ENCODE measurements at places on chromosomes 3 and 15. TPM values are rescaled to one million over a fixed set of nuclear protein-coding genes. Genes with fewer than 3 reads are reported as not detected.

- DNase-seq = no peak
Measured at GRCh38 chr15:34650177-34650576, 66.7 kb upstream of the GOLGA8B start.

GRCh38 chr3:192435241-192435640 is 292.1 kb downstream of the FGF12 start:
- no peak for DNase-seq

- no peak for DNase-seq
Measured at GRCh38 chr15:55586808-55587207, 1.3 kb downstream of the PYGO1 start.

The CHRM5 gene
- total RNA-seq = not detected

The GP9 gene
- not detected for total RNA-seq

DNA sequence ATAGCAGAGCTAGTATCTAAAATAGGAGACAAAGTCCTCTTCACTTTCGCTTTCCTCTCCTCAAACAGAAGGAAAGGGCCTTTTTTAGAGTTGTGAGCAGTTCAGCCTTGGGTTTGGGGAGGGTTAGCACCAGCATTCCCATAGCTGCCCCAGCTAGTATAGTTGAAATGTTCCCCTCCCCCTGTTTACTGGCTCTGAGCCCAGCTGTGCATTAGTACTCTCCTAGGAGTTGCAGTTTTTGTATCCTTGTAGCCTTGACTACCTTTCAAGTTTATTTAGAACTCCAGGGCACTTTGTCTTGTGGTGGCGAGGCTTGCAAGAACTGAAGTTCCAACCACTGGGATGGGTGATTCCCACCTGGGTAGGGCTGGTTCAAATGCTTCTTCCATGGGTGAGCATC is 245.1 kb upstream of the NAALADL2 start:
- DNase-seq = no peak

GRCh38 chr15:38164507-38164906 is 88.1 kb upstream of the SPRED1 start:
- DNase-seq = no peak

DNA sequence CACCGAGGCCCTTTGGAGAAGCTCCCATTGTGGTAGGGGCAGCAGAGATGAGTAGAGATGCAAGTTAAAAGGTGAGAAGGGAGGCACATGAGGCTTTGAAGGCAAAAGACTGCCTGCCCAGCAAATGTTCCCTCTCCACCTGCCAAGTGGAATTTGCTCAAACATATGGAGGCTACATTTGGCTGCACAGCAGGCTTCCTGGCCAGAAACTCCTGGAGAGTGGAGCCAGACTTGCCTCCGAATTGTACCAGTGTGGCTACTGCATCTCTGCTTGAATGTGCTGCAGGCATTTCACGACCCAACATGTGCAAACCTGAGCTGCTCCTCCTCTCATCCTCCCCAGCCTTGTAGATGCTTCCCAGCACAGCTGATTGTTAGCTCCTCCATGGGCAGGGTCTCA is 229.2 kb downstream of the ZNF621 start:
- no peak for DNase-seq

DNA sequence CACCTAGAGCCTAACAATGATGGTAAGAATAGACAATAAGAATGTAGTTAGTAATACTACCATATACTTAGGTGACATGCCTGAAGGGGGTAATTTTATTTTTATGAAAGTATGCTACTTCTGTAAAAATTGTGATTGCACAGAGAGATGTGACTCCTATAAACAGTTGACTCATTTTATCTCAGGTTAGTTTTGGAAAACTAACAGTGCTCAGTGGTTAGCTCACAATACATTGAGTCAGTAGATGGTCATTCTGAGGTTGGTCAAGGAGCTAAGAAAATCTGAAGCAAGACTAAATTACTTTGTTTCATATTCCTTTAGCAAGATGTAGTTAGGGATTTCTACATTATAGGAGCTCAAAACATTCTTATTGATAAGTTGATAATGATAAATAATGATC is 271.0 kb downstream of the EDEM1 start:
- DNase-seq = no peak

The XCR1 gene
- not detected for total RNA-seq

- DNase-seq = no peak
Measured at GRCh38 chr3:131735116-131735515, 232.3 kb upstream of the MRPL3 start.

DNA sequence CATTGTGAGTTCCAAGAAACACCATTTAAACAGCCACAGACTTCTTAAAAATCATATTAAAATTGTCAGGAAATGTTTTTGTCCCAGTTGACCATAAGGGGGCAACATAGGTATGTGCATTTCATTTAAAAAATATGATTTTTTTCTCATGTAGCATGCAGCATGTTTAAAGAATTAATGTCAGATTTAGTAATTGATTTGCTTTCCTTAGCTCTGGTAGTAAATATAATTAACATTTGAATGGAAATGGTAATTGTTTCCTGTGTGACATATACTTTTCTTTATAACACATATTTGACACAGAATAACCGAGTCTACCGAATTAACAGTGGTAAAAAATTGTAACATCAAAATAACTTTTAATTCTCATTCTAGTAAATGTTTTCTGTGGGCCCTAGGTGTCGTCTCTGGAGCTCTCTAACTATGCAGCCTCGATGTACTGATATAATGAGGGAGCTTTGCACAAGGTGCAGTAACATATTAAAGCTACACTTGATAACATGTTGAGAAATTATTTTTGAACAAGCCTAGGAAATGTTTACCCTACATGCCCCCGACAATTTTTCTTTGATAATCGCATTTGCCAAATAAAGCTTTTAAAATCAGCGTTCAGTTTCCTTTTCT is 34.9 kb downstream of the NXPE3 start:
- DNase-seq = no peak

GRCh38 chr3:122985539-122985938 is 42.0 kb downstream of the SEMA5B start:
- no peak for DNase-seq

The ZSCAN2 gene
- total RNA-seq = 12.9 TPM

- no peak for DNase-seq
Measured at GRCh38 chr3:150376001-150376848, 31.9 kb upstream of the TSC22D2 start.

DNA sequence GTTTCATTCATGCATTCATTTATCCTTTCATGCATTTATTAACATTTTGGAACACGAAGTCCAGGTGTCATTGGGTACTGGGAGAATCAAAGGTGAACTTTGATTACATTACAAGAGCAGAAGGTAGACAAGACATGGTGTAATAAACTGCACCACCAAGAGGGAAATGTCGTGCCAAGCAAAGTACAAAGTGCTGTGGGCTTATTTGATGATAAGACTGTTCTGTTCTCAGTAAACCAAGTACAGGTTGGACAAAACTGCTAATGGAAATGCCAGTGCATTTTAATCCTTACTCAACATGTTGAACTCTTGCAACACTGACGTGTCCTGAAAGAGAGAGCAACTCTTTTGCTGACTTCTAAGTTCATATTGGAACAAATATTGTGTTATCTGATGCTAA is 69.4 kb downstream of the MME start:
- DNase-seq = no peak

DNA sequence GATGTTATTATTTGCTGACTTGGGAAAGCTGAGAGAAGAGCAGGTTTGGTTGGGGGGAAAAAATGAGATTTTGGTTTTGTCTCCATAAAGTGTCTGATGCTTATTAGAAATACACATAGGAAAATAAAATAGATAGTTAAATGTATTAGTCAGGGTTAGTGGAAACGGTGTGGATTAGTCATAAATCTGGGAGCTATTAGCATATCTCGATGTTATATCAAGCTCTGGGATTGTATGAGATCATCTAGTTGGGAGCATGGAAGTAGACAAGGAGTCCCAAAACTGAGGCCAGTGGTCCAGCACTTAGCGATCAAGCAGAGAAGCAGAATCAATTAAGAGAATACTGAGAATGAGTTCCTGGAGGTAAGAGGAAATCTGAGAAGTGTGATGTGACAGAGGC is 845.5 kb downstream of the ROBO2 start:
- no peak for DNase-seq

DNA sequence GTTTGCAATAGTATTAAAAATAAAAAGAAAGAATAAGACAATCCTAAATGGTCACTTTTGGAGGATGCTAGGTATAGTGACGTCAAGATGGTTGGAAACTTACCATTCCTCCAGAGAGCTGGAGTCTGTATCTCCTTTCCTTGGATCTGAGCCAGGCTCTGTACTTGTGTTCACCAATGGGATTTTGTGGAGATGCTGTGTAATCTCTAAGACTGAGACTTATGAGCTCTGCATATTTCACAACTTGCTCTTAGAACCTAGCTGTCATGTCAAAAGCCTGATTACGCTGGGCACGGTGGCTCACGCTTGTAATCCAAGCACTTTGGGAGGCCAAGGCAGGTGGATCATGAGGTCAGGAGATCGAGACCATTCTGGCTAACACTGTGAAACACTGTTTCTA is 126.8 kb upstream of the CLSTN2 start:
- no peak for DNase-seq

DNA sequence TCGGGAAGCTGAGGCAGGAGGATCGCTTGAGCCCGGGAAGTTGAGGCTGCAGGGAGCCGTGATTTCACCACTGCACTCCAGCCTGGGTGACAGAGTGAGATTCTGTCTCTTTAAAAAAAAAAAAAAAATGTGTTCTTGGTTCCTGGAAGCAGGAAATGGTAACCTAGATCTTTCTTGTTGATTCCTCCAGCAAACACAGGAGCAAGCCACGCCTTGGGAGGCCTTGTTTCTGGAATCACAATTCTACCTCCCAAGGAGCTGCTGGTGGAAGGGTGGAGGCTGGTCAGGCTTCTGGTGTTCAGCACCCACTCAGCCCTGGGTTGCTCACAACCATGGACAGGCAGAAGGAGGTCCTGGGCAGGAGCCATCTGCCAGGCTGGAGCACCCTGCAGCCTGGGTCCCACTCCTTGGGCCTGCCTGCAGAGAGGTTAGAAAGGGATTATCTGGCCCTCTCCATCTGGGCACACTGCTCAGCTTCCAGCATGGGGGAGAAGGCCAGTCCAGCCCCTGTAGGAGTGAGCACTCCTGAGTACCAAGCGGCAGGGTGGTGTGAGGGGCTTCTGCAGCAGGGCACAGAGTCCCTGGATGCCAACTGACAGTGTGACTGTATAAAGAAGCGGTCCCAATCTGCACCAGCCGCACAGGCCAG is 65.6 kb downstream of the ABTB1 start:
- DNase-seq = no peak

The GXYLT2 gene
- total RNA-seq = not detected

DNA sequence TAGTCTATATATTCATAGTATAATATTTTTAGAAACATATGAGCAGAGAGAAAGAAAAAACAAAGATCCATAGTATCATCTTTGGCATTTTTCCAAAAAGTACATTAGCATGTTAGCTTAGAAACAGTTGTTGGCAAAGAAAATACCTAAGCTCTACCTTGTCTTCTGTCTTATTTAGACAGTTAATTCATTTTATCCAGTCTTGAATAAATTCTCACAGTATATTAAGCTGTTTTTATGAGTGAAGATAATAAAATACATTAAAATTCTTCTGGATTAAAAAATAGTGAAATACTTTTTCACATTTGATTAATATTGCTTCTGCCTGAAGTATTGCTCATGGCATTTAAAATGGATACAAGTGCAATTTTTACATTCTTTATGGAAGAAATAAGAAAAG is 145.2 kb downstream of the ZIC1 start:
- DNase-seq = no peak

GRCh38 chr3:128078875-128079274 is 26.6 kb downstream of the SEC61A1 start:
- no peak for DNase-seq

DNA sequence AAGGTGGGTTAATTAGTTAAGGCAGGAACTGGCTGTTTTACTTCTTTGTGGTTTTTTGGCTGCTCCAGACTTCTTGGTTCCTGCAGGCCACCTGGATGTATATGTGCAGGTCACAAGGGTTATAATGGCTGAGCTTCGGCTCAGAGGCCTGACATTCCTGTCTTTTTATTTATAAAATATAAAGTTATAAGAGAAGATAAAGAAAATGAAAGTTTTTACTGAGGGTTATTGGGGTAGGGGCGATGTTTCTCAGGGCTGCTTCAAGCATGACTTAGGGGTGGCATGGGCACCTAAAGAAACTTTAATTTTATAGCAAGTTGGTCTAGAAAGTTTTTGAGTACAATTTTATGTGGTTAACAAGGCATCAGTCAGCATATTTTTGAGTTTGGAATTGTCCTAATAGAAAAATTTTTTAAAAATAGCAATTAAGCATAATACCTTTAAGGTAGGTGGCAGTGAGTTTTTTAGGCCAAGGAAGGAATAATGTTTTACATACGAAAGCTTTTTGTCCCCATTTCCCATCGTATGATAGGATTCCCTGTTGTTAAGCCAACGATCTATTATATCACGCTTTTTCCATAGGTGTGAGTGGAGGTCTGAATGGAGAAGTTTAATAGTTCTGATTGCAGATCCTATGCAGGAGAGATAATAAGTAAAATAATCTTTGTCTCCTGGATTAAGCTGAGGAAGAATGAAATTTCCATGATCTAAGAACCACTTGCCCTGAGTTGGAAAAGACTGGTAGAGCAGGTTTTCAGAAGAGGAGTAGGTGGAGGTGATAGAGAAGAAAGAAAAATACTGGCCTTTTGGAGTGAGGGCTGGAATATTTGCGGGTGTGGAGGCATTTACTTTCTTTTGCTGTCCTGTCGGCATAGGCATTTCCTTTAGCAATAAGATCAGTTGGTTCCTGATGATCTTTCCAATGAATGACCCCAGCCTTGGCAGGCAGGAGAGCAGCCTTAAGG is 10.1 kb downstream of the STRIT1 start:
- DNase-seq = no peak

The CCR3 gene
- 1.4 TPM for total RNA-seq

The DPPA2 gene
- total RNA-seq = not detected

DNA sequence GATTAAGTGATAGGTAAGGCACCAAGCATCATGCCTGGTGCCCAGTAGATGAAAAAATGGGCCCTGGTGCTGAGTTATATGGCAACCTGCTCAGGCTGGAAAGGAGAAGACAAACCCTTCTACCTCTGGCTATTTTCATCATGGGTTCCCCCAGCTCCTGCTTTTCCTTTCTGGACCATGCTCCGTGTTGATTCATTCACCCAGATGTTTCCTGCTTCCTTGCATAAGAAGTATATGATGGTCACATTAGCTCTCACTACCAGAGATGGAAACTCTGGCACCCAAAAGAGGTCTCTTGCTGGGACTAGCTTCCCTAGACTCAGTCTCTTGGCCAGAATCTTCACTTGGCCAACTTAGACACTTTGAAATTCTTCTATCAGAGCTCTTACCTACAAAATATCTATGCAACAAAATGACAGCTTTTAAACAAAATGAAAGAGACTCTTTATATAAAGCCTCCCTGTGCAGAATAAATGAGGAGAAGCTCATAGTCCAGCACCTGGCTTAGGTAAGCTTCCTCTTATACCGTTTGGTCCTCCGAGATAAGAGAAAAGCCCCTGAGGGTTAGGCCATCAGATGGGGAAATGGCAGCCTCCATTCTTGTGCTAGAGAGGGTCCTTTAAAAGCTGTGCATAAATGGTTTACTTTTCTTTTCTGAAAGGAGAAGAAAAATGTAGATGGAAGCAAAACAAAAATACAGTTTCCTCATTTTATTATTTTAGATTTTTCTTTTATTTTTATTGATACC is 46.8 kb upstream of the MCF2L2 start:
- peak; percentile 19 for DNase-seq

- peak; percentile 58 for DNase-seq
Measured at GRCh38 chr3:52721002-52721729, 15.3 kb downstream of the SPCS1 start.

GRCh38 chr3:11906407-11906806 is 59.7 kb upstream of the TAMM41 start:
- no peak for DNase-seq

- DNase-seq = no peak
Measured at GRCh38 chr3:52333869-52334557, 17.9 kb downstream of the DNAH1 start.

The ZBTB20 gene
- total RNA-seq = 5.6 TPM

The HYAL1 gene
- 0.14 TPM for total RNA-seq

GRCh38 chr3:129343643-129344360 is 65.1 kb downstream of the HMCES start:
- no peak for DNase-seq

The SNTN gene
- not detected for total RNA-seq
